HAP-1 (cell line): ENCODE measurements at places on chromosomes 5 and 9.

DNA sequence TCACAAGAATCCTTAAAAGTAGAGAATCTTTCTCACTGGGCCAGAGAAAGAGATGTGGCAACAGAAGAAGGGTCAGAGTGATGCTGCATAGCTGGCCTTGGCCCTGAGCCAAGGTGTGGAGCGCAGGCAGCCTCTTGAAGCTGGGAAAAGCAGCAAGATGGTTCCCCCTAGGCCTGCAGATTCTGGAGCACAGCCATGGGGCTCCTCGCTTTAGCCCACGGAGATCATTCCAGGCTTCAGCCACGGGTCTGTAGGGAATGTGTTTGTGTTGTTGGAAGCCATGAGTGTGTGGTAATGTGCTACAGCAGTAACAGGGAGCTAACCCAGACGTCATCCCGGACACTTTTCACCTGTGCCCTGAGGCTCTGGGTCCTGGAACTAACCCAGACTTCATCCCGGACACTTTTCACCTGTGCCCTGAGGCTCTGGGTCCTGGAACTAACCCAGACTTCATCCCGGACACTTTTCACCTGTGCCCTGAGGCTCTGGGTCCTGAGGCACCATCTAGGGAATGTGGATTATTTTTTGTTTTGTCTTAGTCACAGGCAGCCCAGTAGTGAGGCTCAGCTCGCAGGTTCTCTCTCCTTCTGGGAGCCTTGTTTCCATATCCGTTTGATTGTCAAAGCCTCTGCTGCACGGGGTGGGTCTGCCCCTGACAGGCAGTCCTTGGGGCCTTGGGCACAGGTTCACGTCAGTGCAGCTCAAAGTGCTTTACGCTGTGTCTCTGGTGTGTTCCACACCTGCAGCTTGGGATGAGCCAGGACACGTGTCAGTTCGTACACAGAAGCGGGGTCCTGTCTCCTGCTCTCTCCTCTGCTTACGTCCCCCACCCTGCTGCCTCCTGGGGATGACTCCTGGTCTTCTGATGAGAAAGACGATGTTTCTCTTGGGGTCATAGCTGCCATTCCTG lies 56.3 kb upstream of the EXOC3 start:
- DNase-seq: no peak

GRCh38 chr9:108582726-108583125 lies 273.1 kb downstream of the ACTL7B start:
- no peak for DNase-seq

DNA sequence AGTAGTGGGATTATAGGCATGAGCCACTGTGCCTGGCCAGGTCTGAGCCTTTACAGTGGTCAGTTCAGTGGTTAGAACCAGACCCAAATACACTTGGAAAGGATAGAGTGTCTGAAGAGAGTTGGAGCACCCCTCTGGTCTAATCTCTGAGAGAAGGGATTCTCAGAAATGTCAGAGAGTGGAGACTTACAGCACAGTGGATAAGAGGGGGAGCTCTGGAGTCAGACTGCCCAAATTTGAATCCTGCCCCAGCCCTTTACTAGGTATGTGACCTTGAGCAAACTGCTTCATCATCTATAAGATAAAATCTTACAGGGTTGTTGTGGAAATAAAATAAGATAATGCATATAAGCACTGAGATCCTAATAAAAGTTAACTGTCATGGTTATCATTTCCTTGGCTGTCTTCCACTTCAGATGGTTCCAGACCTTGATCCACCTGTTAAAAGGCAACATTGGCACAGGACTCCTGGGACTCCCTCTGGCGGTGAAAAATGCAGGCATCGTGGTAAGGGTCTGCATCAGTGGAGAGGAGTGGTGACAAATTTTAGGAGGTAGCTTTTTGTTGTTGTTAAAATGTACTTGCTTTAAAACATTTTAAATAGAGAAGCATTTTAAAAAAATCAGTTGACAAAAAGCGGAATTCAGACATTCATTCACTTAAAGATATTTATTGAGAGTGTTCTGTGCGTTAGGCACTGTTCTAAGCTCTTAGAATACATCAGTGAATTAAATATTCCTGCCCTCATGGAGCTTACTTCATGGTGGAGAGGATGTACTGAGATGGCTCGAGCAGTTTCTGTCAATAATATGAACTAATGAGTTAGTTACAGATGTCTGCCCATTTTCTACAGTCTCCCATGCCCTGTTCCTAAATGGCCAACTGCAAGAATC lies 16.0 kb downstream of the SLC36A1 start:
- no peak for DNase-seq

DNA sequence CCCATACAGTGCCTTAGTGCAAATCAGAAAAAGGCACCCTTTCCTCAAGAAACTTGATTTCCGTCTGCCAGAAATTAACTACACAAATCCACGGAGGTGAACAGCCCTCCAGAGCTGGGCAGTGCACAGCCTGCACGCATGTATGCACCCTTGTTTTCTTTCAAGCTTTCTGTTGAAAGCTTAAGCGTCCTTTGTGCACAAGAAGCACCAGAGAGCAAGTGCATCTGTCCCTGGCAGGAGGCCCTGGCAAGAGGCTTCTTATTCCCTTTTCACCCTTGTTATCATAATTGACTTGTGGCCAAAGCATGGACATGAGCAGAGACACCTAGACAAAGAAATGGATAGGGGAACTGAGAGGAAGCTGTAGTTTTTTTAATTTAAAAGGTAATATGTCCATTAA lies 47.4 kb upstream of the ATG10 start:
- DNase-seq: no peak

- DNase-seq: no peak
Observed at GRCh38 chr9:80387828-80388227, 816.1 kb downstream of the TLE4 start.

GRCh38 chr5:73380041-73380440 lies 68.5 kb downstream of the FOXD1 start:
- DNase-seq: no peak

DNA sequence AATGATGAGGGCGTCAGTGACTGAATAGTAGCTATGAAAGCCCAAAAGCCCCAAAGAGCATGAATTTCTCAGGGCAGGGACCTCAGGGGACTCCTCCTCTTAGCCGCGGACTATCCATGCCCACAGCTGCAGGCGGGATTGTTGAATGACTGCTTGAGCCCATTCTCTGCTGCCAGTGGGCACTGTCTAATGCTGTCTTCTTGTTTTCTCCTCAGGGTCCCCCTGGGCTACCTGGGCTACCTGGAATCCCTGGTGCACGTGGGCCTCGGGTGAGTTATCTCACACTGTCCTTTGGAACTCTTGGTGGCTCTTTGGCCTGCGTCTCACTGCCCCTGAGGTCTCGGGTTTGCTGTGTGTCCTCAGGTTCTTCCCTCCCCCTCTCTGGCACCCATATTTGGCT lies 22.7 kb downstream of the COL27A1 start:
- no peak for DNase-seq

GRCh38 chr5:124844371-124844920 lies 98.0 kb upstream of the ZNF608 start:
- no peak for DNase-seq

DNA sequence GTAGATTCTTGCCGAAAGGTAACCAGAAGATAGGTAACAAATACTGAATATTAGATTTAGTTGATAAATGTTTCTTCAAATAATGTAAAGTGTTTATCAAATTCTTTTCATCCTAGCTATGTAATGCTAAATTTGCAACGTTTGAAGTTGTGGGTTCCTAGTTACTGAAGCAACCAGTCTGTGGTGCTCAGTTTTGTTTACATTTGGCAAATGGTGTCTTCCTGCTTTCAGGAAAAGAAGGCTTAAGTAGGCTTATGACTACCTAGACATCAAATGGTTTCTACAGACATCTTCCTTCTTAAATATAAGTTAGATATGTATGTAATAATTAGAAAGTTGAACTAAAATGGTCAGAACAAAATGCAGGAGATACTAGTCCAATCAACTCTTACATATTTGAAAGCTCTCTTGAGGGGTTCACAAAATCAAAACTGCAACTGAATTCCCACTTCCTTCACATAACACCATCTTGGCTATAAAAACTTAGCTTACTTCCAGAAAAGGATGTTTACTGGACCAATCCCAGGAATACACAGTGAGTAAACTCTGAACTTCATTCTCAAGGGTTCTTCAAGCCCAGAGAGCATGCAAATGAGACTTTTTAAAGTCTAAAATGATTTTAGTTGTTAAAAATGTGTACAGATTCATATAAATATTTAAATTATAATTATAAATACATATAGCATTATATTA lies 125.7 kb upstream of the ITGA1 start:
- DNase-seq: no peak

DNA sequence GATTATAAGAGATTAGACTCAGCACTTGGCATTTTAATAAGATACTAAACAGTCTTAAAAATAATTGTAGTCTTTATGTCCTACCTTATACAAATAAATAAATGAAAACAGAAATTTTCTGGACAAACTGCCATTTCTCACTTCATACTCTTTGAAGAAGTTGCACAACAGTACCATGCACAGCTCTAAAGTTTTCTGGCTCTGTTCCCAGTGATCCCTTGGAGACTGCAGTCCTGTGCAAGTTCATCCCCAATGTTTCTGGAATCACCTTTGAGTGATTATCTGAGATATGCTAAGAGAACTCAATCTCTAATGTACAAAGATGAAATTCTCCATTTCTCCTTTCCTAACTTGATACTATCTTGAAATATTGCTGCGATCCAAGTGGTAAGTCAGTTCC lies 330.4 kb upstream of the EDIL3 start:
- no peak for DNase-seq

GRCh38 chr5:173882632-173883031 lies 5.5 kb upstream of the CPEB4 start:
- no peak for DNase-seq

DNA sequence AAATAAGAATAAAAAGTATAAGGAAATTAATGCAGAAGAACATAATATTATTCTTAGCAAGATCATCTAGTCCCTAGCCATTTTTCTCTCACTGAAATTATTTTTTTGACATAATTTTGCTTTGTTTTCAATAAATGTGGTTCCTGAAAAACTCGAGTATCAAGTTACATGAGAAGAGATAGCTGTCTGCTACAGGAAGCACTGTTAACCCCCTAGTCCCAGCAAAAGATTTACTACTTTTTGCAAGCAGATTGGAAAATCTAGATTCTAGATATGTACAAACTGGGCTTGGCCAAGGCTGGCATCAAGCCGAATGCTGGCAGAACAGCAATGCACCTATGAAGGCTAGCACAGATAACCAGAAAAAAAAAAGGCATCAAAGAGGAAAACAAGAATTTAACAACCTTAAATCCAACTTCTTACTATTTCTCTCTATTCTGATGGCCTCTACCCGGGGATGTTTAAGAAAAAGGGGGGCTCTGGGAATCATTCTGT lies 21.9 kb upstream of the ISCA1 start:
- no peak for DNase-seq

DNA sequence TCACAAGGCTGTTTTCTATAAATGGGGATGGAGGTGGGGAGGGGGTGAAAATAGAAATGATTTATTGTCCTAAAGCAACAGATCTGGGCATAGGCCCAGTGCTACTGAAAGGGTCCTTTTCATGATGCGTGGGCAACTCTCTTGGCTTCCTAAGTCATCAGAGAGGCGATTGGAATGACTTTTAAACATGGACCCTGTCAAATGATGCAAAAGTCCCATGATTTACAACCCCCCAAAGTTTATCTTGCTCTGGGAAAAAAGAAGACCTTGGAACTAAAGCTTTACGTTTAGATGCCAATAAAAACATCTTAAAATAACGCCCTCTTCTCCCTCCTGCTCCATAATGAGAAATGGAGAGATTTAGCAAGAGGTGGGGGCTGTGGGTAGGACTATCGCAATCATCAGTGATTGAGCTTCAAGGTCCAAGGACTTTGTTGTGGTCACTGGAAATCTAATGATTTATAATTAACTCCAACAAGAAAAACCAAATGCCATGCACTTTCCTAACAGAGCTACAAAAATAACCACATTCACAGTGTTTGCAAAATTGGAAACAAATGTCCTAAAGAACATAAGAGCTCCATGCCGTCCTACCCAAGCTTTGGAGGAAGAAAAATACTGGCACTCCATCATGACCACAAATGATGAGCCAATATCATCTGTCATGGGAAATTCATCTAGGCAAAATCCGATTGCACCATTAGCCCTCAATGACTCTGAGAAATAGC lies 167.5 kb upstream of the CLINT1 start:
- no peak for DNase-seq

DNA sequence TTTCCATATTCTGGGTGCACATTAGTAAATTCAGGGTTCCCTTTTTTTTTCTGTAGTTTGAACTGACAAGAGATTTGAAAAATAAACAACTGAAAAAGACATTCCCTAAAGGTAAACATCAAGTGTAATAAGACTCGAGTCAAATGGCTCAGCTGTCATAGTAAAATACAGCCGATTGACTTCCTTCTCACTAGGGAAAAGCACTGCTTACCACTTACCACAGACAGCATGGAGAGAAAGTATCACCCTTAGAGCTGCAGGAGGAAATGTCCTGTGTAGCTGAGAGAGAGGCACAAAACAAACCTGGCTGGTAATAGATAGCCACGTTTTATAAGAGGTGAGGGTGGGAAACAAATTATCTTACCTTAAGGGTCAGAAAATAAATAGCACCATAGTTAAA lies 12.1 kb upstream of the DMAC1 start:
- DNase-seq: no peak

DNA sequence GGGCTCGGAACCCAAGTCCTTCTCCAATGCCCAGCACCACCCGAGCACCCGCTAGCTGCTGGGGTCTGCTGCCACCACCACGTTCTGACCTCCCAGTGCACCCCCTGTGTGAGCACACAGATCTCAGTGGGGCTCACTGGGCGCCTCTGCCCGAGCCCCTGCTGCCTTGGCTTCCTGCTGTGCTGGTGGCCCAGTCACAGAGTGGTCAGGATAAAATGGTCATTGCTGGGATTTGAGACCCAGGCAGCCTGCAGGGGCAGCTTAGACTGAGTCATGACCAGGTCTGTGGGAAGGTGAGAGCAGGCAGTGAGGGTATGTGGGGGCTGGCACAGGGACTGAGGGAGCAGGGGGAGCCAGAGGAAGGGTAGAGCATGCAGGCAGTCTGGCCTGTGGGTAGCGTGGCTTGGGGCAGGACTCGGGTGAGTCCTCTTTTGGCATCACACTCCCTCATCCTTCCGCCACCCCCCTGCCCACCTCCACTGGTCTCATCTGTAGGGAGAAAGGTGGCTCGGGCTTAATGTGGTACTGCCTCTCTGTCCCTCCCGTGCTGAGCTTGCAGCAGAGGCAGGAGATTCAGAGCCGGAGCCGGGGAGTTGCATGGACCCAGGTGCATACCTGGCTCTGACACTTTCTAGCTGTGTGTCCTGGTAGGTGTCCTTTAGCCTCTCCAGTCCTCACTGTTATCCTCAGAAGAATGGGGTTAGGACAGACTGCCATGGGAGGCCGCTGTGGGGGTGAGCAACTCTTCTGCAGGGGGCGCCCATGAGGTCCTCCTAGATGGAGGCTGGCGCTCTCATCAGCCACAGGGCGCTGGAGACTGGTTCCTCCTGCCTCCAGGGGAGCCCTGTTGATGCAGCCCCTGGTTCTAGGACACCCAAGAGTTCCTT lies 32.1 kb downstream of the USP20 start:
- DNase-seq: no peak

- DNase-seq: no peak
Observed at GRCh38 chr5:76855961-76856360, 6.1 kb downstream of the S100Z start.
